ENCODE measurements at places on chromosomes 7 and 10.

GRCh38 chr7:50185951-50186682 lies 93.1 kb upstream of the ZPBP start:
- no peak for DNase-seq

- no peak for DNase-seq
These were observed 4.4 kb downstream of the RNF216 start for GRCh38 chr7:5776894-5777660.

DNA sequence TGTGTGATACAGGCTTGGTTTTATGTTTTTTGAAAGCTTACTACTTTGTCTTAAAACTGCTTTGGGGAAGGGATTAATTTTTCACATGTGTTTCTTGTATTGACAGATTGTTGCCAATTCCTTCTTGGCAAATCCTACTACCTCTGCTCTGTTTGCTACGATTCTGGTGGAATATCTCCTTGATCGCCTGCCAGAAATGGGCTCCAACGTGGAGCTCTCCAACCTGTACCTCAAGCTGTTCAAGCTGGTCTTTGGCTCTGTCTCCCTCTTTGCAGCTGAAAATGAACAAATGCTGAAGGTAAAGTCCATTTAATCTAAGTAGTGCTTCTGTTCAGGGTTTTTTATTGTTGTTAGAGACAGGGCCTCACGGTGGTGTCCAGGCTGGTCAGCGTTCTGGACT lies 33.6 kb downstream of the TRRAP start:
- DNase-seq: no peak

DNA sequence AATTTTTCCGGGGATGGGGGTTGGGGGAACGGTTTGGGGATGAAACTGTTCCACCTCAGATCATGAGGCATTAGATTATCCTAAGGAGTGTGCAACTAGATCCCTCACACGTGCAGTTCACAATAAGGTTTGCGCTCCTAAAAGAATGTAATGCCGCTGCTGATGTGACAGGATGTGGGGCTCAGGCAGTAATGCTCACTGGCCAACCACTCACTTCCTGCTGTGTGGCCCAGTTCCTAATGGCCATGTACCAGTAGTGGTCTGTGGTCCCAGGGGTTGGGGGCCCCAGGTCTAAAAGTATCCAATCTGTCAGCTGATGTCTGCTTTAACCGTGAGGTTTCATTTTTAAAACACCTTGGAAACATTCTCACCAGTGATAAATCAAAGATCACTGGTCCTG lies 2.2 kb downstream of the STN1 start:
- DNase-seq: peak; percentile 55

DNA sequence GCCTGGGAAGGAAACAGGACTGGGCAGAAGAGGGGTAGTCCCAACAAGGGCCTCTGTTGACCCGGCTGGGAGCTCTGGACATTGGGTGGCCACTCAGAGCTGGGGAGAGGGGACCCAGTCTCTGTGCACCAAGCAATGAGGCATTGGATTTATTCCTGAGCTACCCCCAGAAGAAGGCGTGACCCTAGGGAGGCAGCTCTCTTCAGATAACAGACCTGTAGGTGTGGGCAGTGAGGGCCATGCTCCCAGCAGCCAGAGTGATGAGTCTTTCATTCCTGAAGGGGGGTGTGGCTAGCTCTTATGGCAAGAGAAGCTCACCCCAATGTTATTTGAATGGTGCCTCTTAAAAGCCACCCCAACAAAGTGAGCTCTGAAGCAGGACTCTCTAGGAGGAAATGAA lies 20.4 kb downstream of the TEX36 start:
- DNase-seq: no peak

- no peak for DNase-seq
These were observed 61.0 kb upstream of the MYL10 start for GRCh38 chr7:101690061-101690460.

- no peak for DNase-seq
These were observed 6.3 kb downstream of the TMEM176A start for GRCh38 chr7:150806863-150807262.

GRCh38 chr7:135792363-135792668 lies 43.7 kb upstream of the FAM180A start:
- no peak for DNase-seq

DNA sequence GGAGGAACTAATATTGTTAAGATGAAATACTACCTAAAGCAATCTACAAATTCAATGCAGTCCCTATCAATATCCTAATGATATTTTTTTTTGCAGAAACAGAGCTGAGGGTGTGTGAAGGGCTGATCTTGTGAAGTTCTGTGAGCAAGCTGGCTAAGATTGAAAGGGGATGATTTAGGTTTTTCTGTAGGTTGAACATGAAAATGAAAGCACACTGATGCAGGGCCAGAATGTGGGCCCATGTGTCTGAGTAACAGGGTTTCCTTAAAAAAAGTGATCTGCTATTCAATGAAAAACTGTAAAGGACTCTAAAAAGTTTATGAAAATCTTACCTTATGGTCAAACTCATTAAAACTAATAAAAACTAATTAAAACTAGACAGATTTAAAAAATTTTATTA lies 47.4 kb downstream of the GRB10 start:
- DNase-seq: no peak

GRCh38 chr10:103564116-103564501 lies 70.6 kb downstream of the NEURL1 start:
- DNase-seq: no peak

DNA sequence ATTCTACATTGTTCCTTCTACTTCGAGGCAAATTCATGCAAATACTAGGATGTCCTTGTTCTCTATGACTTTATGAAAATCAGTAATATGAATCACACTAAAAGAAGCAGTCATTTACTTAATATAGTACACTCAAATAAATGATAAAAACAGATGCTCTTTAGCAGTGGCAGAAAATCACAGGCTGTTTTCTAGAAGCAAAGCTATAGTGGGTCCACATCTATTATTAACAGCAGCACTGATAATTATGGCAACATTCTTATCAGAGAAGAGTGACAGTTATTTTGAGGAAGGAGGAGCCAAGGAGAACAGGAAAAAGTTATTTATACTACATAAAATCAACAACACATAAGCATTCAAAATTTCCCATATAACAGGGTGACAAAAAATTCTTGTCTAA lies 16.5 kb downstream of the KIF5B start:
- DNase-seq: no peak

DNA sequence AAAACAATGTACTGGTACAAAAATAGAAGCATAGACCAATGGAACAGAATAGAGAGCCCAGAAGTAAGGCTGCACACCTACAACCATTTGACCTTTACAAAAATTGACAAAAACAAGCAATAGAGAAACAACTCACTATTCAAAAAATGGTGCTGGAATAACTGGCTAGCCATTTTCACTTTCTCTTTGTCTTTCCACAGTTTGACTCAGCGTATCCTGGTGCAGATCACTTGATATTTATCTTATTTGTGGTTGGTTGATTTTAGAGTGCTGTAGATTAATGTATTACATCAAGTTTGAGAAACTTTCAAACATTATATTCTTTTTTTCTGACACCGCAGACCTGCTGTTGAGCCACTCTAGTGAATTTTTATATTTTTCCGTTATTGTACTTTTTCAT lies 381.4 kb downstream of the DGKB start:
- DNase-seq: no peak

DNA sequence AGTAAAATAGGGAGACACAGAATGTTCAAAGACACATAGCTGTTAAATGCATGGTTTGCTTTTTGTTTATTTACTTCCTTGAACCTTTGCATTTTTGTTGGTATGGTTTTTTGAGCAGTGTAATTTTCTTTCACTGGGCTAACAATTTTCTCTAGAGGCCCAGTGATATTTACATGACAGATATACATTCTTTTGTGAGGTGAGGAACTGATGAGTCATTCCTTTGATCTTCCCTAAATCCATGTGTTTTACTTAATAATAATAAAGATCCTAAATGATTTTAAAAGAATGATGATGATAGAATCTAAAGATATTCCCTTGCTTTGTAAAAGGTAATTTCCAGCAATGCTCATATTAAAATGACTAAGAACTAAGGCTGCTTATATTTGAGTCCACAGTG lies 188.5 kb upstream of the ANK3 start:
- no peak for DNase-seq

DNA sequence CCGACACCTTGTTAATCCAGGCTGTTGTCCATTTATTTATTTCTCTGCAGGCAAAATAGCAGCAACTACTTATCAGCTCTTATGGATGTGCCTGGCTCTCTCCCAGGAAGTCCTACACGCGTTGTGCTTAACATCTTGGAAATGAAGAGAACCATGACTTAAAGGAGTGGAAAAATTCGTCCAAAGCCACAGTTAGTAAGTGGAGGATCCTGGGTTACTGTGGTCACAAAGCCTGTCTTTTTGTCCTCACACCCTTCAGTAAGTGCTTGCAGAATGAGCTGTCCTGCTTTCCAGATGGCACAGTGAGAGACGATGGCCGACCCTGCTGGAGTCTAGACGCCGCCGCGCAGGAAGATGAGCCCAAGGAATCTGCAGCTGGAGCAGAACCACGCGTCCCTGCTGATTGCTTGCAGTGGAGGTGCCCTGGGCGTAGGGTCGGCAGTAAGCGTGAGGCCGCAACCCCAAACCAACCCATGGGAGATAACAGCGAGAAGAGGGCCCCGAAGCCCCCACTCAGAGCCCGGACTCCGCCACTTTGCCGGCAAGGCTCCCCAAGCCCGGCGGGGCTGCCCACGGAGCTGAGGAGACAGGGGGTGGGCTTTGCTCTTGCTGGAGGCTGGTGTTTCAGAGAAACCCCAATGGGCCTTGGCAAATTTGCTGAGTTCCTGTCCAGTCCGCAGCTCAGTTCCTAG lies 178.6 kb downstream of the CXCL12 start:
- no peak for DNase-seq

DNA sequence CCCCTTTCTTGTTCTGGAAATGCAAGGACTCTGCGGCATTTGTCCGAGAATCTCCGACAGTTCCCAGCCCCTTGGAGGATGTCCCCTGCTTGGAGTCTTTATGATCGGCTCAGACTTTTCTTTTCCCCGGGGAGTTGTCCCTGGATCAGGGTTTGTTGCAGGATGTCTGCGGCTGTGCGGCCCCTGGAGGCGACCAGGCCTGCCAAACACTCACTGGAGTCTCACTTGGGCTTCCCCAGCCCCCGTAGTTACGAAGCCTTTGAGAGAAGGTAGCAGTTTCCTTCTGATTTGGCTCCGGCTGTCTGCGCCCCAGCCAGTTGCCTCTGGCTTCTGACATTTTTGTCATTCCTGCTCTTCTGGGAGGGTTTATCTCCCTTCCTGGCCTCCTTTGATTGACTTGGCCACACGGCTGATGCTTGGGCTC lies 16.1 kb downstream of the COL26A1 start:
- DNase-seq: no peak

- DNase-seq: no peak
These were observed 40.5 kb downstream of the MTPN start for GRCh38 chr7:135936497-135937217.

DNA sequence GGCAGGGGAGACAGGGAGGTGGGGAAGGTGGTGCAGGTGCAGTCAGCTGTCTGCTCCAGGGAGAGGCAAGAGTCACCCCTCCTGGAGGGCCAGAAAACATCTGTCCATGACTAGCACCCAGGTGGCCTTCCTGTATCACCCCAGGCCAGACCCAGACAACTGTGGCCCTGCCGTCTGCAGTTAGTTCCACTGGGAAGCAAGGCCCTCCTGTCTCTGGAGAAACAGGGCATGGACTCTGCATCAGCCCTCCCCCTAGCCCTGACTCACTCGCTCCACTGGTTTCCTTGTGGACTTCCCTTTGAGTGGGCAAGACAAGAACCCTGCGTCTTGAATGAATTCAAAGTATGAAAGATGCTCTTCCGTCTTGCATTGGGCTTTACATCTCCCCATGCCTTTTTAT lies 12.6 kb downstream of the TBATA start:
- DNase-seq: no peak

GRCh38 chr10:106380706-106381105 lies 783.8 kb downstream of the SORCS1 start:
- DNase-seq: no peak

DNA sequence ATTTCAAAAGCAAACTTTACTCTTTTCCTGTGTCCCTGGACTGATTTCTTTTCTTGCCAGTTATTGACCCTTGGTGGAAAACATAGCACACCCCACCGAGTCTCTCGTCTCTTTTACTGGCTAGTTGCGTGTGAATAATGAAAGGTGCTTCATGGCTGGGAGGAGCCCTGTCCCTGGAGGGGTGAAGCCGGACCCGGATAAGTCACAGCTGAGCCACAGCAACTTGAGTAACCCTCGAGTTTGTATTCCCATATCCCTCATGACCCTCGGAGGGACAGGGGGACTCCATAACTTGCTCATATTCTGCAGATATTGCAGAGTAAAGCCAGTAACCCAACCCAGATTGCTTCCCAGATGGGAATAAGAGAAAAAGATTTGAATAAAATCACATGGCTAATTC lies 147.5 kb upstream of the FRMD4A start:
- DNase-seq: no peak

GRCh38 chr7:42247301-42247700 lies 10.3 kb upstream of the GLI3 start:
- no peak for DNase-seq

DNA sequence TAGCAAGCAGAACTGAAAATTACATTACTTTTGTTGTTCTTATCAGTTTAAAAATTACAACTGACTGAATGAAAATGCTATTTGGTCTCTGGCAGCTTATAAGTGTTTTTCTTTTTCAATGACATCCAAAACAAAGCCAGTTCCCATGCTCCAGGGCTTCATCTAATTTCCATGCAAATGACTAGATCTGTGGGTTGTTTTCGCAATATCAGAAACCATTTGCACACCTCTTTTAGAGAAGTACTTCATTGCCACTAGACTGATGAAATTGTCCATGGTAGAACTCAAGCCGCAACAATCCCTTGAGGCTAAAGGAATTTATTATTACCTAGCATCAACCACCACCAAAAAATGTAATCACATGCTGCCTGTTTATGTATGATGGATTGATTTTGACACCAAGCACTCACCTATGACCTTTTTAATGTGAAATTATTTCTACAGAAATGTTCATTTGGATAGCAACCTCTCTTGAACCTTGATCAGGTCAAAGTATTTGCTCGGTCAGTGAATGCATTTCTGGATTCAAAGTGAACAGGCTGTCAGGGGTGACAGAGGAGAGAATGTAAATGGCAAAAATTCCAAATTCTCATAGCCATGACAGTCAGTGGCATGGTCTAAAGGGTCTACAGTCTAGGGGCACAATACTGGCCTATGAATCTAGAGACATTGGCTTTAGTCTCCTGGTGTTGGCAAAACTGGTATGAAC lies 769.3 kb downstream of the SORCS1 start:
- DNase-seq: no peak

GRCh38 chr7:25862261-25863004 lies 289.6 kb upstream of the NFE2L3 start:
- DNase-seq: peak; percentile 99

DNA sequence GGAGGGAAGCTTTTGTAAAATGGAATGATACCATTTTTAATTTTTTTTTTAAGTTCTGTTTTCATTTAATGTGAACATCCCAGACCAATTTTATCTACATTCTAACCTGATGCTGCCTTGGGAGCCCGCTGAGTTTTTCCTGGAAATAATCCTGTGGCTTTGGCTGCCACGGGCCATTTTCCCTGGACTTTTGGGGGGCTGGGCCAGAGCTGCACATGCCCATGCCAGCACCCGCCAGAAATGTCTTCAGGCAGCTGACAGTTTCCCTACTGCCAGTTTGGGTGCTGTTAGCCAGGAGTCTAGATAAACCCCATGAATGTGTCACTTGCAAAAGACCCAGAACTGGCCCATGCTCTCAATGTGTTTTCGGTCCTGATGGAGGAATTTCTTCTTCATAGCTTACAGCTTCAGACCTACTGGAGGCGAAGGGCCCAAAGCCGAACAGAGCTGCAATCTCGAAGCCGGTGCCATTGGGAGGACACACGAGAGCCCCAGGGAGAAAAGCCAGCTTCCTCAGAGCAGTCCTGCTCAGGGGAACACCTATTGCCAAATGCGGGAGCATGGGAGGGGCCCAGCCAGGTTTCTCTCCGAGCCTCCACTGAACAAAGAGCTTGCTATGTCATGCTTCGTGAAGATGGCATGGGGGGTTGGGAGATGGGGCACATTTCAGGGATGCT lies 444.2 kb upstream of the MKI67 start:
- DNase-seq: no peak

Data from dermis microvascular lymphatic vessel endothelial cell (primary cell).